ENCODE measurements at places on chromosomes 7 and 10.

DNA sequence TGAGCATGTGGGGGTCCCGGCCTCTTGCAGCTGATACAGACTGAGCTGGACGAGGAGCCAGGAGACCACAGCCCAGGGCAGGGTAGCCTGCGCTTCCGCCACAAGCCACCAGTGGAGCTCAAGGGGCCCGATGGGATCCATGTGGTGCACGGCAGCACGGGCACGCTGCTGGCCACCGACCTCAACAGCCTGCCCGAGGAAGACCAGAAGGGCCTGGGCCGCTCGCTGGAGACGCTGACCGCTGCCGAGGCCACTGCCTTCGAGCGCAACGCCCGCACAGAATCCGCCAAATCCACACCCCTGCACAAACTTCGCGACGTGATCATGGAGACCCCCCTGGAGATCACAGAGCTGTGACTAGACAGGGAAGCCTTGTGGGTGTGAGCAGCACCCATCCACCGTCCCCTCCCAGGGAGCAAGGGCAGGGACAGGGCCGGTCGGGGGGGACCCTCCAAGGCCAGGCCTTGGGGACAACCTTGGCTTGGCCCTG is 36.1 kb downstream of the PSAP start:
- no peak for DNase-seq

GRCh38 chr10:28317760-28318159 is 14.9 kb upstream of the MPP7 start:
- DNase-seq, result no peak

- no peak for DNase-seq
Observed at GRCh38 chr7:155916926-155917655, 104.8 kb upstream of the SHH start.

DNA sequence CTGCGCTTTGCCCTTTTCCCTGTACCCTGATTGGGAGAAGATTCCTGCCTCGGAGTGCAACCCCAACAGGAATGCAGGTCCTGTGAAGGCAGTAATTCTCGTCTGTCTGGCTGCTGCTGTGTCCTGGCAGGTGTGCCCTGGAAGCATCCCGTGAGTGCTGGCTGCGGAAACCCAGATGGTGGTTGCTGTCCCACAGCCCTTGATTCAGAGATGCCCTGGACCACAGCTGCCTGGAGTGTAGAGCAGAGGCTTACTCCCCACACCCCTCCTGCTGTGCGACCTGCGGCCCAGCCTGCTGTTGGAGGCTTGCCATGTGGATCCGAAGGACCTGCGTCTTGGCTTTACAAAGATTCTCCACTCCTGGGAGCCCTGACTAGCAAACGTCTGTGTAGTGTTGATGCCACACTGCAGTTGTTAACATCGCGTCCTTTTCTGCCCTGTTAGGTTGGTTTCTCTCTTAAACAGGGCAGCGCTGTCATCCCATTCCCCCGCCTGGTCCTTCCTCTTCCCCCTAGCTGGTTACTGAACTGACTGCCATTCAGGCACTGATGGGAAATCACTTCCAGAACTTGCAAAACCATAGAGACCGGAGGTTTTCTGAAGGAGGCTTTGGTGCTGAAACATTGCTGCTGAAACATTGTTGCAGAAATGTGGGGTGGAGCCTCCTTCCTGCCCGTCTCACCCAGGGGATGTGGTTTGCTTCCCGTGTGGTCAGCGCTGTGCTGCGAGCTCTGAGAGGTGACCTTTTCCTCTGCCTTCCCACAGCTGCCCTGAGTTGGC is 53.3 kb downstream of the DNAJB6 start:
- no peak for DNase-seq
